ENCODE measurements at places on chromosomes 6 and 20.

DNA sequence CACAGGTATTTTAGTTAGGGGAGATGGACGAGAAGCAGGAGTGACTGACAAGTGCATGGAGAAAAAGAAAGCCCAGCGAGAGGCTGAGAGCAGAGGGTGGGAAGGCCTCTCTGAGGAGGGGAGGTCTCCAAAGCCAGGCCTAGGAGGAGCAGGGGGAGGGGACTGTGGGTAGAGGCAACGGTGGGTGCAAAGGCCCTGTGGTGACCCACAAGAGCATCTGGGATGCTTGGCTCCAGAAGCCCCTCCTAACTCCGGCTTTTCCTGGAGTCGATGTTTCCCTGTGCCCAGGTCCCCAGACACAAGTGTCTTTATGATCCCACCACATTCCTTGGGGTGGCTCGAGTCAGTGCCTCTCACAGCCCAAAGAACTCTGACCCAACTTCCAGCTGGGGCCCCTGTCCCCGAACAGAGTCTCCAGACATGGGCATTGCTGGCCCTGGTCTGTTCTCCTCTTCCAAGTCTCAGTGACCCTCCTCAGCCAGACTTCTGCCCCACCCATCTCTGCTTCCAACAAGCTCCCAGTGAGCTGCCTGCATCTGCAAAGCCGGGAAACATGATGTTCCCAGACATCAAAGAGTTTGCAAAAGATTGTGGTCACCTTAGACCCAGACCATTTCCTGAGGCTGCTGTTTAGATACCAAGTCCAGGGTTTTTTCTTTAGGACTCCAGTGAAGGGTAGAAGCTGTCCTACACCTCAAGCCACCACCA is 11.1 kb upstream of the BMP7 start:
- DNase-seq: no peak

GRCh38 chr6:145012039-145012662 is 723.2 kb downstream of the EPM2A start:
- no peak for DNase-seq

- DNase-seq: no peak
Measured at GRCh38 chr20:53403029-53403428, 190.6 kb downstream of the ZNF217 start.

- no peak for DNase-seq
Measured at GRCh38 chr20:10520528-10520927, 85.4 kb downstream of the SLX4IP start.

- DNase-seq: no peak
Measured at GRCh38 chr20:14775778-14776177, 438.4 kb upstream of the FLRT3 start.

DNA sequence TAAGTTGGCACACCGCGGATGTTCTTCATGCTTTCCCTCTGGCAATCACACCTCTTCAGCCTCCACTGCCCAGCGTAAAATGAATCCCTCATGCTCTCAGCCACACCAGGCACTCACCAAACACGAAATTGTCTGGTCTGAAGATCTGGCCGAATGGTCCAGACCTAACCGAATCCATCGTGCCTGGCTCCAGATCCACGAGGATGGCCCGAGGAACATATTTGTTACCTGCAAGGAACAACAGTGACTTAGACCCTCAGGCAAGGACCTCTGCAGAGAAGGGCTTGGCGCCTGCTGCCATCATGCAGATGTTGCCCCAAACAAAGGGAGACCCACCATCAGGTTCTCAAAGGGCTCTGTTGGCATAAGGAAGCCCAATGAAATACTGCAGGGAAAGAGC is 1.4 kb downstream of the TUBB2B start:
- no peak for DNase-seq

DNA sequence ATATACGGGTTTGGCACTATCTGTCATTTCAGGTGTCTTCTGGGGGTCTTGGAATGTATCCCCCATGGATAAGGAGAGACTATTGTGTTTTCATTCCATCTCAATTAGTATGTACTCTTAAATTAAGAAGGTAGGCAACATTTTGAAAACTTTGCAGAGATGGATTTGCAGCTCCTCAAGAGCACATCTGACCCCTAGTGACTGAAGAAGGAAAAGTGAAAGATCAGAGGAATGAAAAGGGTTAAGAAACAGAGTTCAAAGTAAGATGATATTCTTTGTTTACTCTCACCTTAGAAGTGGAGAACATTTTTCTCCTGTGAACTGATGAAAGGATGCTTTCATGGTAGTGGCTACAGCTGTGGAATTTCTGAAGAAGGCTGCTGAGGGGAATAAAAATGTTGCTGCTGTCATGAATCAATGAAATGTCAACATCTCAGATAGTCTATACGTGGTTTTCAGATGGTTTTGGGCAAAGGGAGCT is 41.5 kb downstream of the SH3BGRL2 start:
- DNase-seq: no peak

- DNase-seq: peak; percentile 4
Measured at GRCh38 chr6:125748406-125749172, 843 bp upstream of the HEY2 start.

- no peak for DNase-seq
Measured at GRCh38 chr6:35673755-35674154, 15.0 kb downstream of the FKBP5 start.

DNA sequence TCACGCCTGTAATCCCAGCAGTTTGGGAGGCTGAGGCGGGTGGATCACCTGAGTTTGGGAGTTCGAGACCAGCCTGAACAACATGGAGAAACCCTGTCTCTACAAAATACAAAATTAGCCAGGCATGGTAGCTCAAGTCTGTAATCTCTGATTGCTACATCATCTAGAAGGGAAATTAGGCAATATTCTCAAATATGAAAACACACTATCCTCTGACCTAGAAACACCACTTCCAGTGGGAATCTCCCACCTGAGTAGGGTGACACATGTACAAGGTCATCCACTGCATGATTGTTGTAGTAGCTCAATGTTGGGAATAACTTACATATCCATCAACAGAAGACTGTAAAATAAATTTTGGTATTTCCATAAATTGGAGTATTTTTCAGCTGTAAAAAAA is 19.1 kb upstream of the SIRPD start:
- DNase-seq: no peak

DNA sequence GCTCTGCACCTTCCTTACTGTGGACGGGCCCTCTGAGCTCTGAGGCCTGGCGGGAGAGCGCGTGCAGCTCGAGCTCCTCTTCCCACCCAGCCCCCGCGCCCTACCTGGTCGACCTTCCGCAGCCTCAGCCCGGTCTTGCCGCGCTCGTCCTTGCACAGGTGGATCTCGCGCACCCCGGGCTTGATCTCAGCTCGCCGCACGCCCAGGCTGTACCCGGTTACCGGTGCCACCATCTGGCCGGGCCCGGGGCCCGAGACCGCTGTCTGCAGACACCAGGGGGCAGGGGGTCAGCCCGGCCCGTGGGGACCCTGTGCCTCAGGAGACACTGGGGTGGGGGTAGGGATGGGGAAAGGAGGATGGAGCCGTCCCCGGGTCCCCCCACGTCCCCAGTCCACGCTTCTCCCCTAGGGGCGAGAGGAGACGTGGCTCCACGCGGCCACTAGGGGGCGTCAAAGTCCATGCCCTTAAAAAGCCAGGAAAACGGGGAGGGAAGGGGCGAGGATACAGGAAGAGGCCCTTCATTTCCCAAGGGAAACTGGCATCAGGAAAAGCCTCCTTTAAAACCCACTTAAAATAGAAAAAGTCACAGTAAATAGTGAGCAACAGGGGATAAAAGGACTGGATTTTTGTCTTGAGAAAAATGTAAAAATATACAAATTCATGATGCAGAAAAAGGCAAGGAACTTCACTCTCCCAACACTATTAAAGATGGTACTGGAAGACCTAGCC is 15.5 kb downstream of the SDCBP2 start:
- peak; percentile 57 for DNase-seq

DNA sequence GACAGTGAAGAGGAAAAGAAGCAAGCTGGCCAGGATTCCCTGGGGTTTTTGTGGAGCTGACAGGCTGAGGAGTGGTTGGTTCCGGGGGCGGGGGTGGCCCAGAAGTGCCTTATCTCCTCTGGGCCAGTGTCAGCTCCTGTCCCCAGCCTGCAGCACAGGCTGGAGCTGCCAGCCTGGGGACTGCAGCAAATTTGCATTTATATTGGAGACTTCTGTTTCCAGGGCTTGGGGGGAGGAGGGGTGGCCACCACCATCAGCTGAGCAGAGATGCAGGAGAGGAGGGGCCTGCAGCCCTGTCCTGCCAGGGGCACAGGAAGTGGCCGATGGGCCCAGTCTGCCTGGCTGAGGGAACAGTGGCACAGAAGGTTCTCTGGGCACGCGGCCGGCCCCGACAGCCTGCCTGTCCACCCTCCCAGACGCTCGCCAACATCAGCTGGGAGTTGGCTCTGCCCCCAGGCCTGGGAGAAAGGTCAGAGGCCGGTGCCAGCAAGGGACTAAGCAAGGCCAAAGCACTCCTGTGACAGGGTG is 24.3 kb upstream of the SCRT2 start:
- no peak for DNase-seq

GRCh38 chr6:5034328-5034727 is 30.5 kb upstream of the RPP40 start:
- DNase-seq: no peak

DNA sequence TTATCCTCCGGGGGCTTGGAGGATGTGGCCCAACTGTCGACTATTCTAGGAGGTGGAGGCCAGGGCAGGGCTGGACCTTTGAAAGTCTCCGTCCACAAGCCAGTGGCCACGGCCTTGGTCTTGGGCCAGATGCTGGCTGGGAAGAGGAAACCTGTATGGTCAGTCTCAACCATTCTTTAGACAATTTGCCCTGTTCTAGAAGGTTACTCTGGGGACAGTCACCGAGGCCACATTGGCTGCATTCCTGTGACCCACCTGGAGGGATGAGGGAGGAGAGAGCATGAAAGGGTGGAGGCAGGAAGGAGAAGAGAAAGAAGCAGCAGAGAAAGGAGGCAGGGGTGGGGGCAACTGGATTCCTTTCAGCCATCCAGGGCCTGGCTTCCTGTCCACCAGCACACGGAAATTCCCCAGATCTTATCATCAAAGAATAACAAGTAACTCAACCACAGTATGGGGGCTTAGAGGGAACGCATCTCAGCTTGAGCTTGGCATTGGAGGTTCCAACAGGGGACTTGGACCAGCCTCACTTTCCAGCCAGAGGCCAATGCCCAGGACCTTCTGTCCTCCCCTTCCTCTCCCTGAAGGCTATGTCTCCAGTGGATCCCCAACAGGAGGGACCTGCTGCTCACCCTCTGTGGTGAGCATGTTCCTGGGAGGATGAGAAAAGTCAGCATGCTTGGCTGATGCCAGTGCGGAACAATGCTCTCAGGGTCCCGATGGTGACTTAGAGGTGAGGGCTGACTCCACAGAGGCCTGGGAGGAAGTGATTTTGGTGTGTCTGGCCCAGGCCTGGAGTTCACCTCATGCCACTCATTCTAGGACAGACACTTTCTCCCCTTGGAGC is 30.4 kb downstream of the TGM2 start:
- DNase-seq: no peak

DNA sequence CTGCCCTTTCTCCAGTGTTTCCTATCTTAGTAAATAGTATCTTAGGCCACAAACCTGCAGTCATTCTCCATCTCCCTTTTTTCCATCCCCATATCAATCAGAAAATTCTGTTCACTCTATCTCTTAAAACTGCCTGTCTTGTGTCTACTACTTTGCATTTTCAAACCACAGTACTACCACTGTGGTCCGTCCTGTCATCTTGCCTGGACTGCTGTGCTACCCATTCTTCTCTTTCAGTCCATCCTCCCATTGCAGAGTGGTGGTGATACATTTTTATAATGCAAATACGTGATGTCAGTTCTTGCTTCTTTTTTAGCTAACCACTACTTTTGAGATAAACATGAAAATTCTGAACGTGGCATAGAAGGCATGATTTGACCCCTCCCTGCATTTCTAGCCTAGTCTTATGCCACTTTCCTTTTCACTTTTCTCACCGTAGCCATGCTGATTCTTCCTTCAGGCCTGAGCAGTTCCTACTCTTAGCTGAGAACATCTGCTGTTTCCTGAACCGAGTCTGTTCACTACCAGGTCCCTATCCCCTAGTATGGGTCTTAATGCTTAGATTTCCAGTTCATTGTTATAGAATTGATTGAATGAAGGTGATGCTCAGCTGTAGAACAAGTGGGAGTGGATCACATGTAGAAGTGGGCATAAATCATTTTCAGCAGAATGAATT is 13.8 kb downstream of the TBPL1 start:
- DNase-seq: no peak

DNA sequence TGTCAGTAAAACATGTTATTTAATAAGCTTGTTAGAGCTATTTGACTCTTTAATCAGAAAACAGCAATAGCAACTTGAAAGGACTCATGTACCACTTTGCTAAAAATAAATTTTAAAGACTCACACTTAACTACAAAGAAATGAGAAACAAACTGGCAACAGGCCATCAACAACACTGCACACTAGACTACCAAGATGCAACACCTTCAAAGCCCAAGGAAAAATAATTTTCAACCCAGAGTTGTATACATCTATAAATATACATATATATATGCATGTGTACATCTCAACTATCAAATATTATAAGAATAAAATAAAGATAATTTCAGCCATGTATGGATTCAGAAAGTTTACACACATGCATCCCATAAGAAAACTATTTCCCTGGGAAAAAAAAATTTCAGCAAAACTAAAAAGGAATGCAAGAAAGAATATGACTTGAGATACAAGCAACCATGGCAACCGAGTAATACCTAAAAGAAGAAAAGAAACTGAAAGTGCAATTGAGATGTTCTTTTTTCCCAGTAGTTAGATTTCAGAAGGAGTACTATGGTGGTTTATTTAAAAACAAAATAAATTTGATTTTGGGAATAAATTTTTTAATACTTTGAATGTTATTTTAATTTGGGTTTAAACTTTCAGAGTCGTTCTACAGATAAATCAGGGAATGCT is 303.8 kb downstream of the UBE3D start:
- DNase-seq: no peak

DNA sequence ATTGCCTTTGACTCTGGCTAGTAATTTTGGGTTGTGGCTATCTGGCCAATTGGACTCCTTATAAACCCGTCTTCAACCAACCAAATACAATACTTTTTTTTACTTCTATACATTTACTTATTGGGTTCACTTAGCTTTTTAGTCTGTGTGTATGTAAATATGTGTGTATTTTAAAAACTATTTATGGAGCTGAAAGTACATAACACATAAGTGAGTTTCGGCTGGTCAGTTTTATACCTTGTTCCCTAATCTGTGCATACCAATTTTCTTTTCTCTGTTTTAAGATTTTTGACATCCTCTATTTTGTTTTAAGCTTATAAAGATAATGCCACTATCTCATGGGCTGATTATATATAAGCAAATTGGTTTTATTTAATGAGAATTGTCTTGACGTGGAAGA is 129.5 kb downstream of the LRRC1 start:
- no peak for DNase-seq
